ENCODE measurements at places on chromosomes 6 and 20.
A peak's percentile ranks its signal among the peaks of the same experiment; 100 is the strongest.

- no peak for DNase-seq
These were observed 59.8 kb upstream of the HIVEP1 start for GRCh38 chr6:11952316-11952715.

- DNase-seq: peak; percentile 9
These were observed 54.8 kb upstream of the MBOAT1 start for GRCh38 chr6:20266851-20267608.

GRCh38 chr6:16723826-16724225 is 37.4 kb downstream of the ATXN1 start:
- peak; percentile 81 for DNase-seq

GRCh38 chr6:167774881-167775280 is 51.8 kb upstream of the AFDN start:
- no peak for DNase-seq

DNA sequence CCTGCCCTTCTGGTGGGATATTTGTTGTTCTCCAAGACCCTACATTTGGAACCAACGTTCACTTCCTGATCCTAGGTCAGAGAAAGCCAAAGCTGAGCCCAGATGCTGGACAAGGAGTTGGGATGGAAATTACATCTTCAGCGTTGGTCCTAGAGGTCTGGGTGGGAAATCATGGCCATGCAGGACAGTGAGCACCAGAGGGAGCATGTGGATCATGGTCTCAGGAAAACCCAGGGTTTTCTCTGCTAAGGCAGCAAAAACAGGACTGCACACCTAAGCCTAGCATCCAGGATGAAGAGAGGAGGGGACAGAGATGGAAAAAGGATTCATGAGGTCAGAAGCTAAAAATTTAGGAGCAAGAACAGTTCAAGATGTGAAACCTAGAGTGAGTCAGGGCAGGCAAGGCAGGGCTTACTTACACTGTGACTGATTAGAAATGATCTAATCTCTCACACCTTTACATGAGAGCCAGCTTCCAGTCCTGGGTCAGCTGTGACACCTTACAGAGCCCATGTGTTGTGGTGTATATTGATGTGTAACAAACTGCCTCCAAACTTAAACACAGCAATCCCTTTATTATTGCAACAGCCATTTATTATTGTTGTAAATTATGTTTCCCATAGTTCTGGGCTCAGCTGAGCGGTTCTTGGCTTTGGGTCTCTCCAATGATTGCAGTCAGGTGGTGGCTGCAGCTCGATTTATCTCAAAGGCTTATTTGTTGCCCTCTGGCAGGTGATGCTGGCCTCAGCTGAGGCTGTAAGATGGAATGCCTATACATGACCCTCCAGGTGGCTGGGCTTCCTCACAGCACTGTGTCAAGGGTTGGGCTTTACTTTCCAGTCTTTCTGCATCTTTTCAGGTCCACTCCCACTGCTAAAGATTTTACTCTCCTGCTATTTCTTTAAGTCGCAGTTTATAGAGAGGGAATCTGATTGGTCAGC is 6.5 kb downstream of the C20orf202 start:
- DNase-seq: no peak

- no peak for DNase-seq
These were observed 101.4 kb downstream of the LRRC1 start for GRCh38 chr6:53896196-53896595.

DNA sequence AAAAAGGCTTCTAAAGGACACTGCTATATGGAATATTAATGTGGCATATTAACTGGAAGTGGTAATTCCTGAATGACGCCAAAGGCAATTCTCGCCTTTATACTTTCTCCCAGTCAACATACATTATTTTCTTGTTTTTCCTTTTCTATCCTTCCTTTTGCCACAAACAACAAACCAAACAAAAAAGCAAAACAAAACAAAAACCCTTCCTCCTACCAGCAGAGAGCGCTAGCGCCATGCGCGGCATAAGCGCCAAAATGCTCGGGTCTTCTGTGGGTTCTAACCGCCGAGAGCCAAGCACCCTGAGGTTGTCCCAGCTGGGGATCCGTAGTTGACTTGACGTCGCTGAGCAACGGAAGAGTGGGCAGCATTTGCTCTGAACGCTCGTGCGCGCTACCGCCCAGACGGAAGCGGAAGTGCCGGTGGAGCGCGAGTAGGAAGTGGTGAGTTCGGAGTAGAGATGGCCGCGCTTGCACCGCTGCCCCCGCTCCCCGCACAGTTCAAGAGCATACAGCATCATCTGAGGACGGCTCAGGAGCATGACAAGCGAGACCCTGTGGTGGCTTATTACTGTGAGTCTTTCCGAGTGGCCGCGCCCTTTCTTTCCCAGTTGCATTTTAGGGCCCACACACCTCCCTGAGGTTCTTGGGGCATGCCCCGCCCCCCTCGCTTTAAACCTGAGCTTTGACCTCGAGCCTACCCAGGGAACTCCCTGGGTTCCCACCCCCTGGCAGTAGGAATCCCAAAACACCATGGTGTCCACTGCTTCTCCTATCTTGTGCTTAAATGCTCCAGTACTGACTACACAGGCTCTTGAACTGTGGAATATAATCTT is at the start of the genes NMBR and VTA1:
Gene NMBR, minus strand, starts transcription at position 295 of the 835 bp plus-strand sequence. CDS start 58,464 bp downstream, outside the sequence.
Gene VTA1, plus strand, starts transcription at position 436 of the 835 bp plus-strand sequence. Its CDS starts 25 bp downstream, at position 461.
- DNase-seq: peak; percentile 99

GRCh38 chr6:167139761-167140160 is 16.9 kb downstream of the CCR6 start:
- no peak for DNase-seq

DNA sequence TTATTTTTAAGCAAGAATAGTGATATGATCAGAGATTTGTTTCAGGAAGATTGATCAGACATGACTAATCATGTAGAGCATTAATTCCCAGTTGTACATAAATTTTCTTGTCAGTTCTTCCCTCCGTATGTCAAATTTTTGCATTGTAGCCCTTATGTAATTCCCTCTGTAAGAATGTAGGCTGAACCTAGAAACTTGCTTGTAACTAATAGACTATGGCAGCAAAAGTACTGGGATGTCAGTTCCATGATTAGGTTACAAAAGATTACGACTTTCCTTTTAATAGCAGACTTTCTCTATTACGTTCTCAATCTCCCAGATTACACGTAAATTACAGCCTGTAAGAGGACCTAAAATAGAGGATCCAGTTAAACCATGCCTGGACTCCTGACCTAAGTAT is 79.4 kb upstream of the EPHA7 start:
- no peak for DNase-seq

GRCh38 chr6:26576929-26577719 is 19.6 kb upstream of the ABT1 start:
- peak; percentile 92 for DNase-seq

DNA sequence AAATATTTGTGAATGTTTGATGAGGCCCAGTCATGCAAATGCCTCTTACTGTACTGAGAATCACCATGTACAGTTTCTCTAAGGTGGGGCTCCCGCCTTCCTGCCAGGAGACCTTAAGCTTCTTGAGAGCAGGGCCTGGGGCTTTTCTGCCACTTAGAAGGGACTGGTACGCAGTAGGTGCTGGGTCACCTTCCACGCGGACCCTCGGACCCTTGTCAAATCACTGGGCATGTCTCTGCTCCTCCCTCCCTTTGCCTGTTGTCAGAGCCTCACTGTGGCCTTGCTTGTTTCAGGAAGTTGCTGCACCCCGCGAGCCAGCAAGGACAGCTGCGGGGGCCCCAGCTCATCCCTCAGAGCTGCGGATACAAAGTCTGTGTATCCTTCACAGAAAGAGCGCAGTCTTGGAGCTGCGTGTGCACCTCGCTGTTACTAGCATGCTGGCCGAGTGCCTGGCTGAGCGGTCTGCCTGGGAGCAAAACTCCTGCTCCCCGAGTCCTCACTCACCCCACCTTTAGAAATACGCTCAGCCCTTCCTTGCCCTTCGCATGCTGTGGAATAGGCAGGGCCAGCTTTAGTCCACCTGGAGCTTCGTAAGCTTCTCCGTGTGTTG is 30.7 kb upstream of the IRF4 start:
- DNase-seq: no peak

DNA sequence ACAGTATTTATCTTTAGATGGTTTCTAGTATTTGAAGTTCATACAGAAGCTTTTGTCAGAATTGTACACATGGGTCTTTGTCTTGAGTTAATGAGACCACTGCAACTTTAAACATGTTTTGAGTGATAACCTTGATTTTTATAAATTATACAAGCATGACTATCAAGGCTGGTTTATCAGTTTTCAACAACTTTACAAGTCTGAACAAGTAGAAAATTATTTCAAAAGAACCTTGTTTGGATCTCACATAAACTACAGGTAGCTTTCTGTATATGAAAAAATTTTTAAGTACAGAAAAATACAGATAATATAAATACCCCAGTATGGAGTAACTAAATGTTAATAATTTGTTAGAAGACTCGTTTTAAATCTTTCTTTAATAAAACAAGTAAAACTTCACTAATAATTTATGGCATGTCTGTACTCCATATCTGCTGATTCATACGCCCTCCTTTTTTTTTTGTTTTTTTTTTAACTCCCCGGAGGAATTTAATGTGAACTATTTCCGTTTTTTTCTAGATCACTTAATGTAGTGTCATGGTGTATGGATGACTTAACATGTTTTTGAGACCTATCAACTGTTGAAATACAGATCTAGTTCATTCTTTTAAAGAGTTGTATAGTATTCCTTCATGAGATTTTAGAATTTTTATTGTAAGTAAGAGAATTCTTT is 18.3 kb downstream of the VAPB start:
- DNase-seq: peak; percentile 79

- peak; percentile 36 for DNase-seq
These were observed 9.9 kb upstream of the HEBP2 start for GRCh38 chr6:138393871-138394783.

- DNase-seq: no peak
These were observed 14.6 kb downstream of the PRRC2A start for GRCh38 chr6:31634969-31635575.

- no peak for DNase-seq
These were observed 221.3 kb downstream of the MOXD1 start for GRCh38 chr6:132179955-132180354.

DNA sequence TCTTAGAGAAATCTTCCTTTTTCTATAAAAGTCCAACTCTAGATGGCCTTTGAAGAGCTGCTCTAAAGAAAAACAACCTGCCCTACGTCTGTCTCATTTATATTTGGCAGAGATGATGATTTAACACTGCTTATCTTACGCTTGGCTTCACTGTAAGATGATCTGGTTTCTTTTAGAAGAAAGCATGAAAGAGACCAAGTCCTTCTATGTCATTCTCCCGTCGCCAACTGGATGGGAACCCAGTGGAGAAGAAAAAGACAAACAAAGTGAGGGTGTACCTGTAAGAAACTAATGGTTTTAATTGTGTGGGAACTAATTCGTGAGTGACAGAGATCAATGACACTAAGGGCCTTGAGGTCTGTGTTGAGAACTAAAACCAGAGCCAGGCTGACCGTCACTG is 92.8 kb downstream of the MBOAT1 start:
- DNase-seq: no peak

DNA sequence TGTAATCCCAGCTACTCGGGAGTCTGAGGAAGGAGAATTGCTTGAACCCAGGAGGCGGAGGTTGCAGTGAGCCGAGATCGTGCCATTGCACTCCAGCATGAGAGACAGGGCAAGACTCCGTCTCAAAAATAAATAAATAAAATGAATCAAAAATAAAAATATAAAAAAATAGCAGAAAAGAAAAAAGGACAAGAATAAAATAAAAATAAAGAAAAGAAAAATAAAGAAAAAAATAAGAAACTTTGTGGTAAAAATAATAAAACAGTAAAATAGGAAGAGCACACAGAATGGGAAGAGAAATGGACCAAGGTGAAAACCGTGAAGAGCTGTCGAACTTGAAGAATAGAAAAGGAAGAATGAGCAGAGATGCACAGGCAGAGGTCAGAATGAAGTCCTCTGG is 63.0 kb downstream of the SNX5 start:
- no peak for DNase-seq

GRCh38 chr6:158910484-158911440 is 89.2 kb downstream of the RSPH3 start:
- DNase-seq: peak; percentile 21

GRCh38 chr20:31667315-31668285 is 29.9 kb downstream of the COX4I2 start:
- peak; percentile 81 for DNase-seq

GRCh38 chr20:47686545-47686944 is 98.7 kb downstream of the SULF2 start:
- no peak for DNase-seq

DNA sequence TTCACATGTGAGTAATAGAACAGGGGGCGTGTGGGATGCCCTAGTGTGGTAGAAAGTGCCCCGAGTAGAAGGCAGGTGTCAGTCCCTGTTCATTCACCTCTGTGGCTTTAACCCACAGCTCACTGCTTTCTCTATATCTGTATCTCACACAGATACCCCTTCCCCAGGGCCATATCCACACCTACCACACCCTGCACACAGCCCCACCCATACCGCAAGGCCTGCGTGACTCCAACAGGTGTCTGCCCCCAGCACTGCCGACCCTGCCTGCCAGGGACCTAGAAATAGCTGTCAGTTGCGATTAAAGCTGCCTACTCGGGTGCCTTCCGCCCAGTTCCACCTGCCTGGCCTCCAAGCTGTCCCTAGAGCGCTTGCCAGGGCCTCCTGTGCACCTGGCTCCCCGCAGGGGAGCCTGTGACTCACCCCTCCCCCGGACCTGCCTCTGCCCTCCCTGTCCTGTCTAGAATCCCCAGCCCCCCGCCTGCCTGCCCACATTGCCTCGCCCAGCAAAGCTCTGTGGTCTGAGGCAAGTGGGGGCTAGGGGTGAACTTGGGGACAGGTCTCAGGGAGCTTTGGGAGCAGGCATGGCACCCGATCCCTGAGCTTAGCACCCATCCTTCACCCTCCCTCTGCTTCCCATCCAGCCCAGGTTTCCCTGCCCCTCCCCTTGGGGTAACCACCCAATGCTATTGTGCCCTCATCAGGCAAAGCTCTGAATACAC is 38.3 kb upstream of the ID1 start:
- DNase-seq: no peak

DNA sequence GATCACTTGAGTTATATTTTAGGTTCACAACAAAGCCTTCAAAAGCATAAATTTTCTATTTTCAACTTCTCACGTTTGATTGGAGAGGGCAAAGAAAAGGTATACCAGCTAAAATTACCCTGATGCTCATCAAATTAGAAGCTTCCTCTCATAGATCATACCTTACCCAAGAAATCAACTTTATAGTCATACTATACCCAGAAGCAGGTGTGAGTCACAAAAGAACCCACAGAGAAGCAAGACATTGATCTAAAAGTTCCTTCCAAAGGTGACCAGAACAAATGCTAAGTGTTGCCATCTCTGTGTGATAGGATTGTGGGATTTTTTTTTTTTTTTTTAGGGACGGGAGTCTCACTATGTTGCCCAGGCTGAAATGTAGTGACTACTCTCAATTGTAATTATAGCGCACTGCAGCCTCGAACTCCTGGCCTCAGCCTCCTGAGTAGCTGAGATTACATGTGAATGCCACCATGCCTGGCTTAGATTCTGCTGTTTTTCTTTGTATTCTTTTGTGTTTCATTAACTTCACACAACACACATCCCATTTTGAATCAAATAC is 3.3 kb downstream of the EIF2S2 start:
- no peak for DNase-seq

- DNase-seq: peak; percentile 81
These were observed 13.8 kb downstream of the ATXN1 start for GRCh38 chr6:16747232-16748024.

GRCh38 chr6:50717734-50718457 is 4.6 kb downstream of the TFAP2D start:
- DNase-seq: no peak

GRCh38 chr6:29916741-29917140 is 25.6 kb upstream of the HLA-A start:
- no peak for DNase-seq

GRCh38 chr6:56724455-56724854 is 81.8 kb upstream of the DST start:
- DNase-seq: no peak

Measured in suppressor macrophage treated with lipopolysaccharide for 1 hour (primary cell).